Fibroblast of mammary gland (primary cell): ENCODE measurements at places on chromosomes 11 and 22.
A peak's percentile ranks its signal among the peaks of the same experiment; 100 is the strongest.

GRCh38 chr11:21185959-21186358 lies 516.6 kb downstream of the NELL1 start:
- no peak for DNase-seq

DNA sequence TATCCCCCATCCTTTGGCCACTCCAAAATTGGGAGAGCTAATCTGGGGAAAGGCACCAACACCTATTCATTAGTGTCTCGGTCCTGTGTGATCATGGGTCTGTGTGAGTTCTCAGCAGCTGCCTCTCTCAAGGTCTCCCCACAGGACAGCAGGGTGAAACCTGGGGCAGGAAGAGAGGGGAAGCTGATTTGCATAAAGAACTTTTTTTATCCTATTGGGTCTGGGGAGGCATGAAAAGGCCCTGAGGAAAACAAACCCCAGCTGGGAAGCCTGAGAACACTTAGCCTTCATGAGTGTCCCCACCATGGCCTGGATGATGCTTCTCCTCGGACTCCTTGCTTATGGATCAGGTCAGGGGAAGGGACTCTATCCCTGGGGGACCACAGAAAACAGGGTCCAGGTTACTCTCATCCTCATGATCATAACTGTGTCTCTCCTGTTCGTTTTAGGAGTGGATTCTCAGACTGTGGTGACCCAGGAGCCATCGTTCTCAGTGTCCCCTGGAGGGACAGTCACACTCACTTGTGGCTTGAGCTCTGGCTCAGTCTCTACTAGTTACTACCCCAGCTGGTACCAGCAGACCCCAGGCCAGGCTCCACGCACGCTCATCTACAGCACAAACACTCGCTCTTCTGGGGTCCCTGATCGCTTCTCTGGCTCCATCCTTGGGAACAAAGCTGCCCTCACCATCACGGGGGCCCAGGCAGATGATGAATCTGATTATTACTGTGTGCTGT lies 116.0 kb upstream of the TOP3B start:
- no peak for DNase-seq

DNA sequence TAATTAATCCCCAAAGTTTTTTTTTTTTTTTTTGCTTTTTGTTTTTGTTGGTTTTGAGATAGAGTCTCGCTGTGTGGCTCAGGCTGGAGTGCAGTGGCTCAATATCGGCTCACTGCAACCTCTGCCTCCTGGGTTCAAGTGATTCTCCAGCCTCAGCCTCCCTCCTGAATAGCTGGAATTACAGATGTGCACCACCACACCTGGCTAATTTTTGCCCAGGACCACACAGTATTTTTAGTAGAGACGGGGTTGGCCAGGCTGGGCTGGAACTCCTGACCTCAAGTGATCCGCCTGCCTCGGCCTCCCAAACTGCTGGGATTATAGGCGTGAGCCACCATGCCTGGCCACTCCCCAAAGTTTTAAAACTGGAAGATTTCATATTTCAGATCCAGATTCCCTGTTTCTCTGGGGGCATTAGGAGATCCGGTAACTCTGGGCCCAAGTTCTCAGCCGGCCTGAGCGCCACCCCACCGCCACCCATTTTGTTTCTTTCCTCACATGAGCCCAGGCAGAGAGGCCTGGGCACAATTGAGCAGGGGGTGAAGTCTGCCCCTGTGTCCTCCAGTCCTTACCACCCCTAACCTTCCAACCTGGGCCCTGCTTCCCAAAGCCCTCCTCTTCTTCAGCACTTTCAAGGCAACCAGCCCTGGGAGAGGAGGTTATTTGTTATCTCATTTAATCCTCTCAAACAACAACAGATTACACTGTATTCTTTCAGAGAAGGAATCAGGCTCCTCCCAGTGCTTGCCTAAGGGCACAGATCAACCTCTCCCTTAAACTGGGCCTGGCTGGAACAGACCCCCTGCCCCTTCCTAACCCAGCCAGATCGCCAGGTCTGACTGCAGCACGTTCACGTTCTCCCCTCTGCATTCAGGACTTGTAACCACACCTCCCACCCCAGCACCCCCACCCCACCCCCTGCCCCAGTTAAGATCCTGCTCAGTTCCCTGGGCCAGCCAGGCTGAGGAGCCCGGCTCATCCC lies 1.9 kb upstream of the CSNK1E start:
- DNase-seq: no peak

DNA sequence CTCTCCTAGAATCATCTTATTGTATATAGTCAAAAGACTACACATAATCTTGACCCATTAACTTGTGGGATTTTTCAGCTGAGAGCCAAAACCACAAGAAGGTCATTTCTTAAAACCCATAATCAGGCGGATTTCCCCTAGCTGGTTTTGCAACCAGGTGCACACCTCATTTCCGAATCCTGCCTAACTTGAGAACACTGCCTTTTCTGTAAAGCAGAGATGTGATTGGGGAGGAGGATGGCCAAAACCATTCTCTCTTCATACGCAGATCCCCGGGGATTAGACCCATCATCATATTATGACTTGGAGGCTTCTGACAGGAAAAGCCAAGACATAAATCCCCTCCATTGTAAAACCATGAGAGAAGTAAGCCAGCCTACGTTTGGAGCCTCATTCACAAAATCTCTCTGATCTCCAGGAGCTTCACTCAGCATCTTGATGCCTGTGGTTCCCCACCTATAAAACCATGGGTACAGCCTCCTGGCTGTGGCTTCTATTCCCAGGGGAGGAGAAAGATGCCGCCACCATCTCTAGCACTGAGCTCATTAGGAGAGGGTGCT lies 191.3 kb downstream of the KIF18A start:
- DNase-seq: no peak

DNA sequence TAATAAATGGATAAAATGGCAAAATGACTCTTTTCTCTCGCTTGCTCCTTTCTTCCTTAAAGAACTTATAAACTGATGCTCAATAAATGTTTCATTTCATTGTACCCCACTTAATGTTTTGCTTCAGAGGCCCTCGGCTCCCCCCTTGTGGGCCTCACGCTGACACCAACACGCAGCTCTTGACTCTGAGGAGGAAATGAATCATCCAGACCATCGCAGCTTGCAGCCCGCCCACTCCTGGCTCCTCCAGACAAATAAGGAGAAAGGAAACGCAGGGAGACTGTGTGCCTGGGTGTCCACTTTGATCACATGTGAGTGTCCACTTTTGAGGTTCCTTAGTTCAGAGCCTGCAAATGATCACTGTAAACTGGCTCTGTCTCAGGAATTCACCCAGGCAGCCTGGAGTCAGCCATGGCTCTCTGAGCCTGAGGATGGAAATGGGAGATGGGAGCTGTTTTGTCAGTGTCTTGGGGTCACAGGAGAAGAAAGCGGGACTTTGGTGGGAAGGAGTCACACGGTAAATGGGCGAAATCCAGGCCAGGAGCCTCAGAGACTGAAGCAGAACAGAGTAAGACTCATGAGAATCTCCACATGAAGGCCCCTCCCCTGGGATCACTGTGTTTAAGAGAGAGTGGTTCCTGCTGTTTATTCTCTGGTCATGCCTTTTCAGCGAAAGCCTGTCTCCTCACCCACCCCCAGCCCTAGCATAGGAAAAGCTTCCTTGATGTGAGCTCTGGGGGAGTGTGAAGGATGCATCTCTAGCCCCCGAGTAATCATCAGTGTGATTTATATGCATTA lies 96.5 kb downstream of the CWC15 start:
- DNase-seq: peak; percentile 94

- no peak for DNase-seq
Observed at GRCh38 chr11:86180851-86181250, 63.7 kb upstream of the EED start.

DNA sequence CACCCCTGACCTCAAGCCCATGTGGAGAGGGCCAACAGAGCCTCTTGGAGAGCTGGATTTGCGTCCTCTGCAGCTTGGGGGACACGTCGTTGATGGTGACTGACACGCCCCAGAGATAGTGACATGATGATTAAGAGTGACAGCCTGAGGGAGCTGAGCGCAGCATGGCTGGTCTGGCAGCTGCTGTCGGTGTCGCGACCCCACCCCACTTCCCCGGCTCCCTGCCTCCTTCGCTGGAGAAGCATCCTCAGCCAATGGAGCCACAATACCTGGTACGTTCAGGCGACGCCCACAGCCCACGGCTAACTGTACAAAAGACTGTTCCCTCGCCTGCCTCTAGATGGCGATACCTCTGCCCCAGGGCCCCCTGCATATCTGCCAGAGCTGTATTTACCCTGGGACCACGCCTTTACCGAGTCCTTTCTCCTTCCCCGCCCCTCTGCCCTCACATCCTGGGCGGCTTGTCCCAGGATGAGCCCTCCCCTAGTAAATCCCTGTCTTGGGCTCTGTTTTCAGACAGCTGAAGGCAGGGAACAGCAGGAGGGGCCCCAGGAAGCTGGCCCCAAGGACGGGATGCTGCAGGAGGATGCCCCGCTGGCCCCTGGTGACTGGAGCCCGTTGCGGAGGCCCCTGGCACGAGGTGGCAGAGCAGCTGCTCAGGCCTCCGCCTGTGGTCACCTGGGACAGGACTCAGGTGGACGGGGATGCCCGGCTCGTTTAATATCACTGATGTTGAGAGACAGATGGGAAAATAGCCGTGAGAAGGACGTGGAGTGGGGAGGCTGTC lies 90.6 kb downstream of the RPS6KA4 start:
- peak; percentile 39 for DNase-seq

- no peak for DNase-seq
Observed at GRCh38 chr11:1077417-1078119, 2.9 kb downstream of the MUC2 start.

DNA sequence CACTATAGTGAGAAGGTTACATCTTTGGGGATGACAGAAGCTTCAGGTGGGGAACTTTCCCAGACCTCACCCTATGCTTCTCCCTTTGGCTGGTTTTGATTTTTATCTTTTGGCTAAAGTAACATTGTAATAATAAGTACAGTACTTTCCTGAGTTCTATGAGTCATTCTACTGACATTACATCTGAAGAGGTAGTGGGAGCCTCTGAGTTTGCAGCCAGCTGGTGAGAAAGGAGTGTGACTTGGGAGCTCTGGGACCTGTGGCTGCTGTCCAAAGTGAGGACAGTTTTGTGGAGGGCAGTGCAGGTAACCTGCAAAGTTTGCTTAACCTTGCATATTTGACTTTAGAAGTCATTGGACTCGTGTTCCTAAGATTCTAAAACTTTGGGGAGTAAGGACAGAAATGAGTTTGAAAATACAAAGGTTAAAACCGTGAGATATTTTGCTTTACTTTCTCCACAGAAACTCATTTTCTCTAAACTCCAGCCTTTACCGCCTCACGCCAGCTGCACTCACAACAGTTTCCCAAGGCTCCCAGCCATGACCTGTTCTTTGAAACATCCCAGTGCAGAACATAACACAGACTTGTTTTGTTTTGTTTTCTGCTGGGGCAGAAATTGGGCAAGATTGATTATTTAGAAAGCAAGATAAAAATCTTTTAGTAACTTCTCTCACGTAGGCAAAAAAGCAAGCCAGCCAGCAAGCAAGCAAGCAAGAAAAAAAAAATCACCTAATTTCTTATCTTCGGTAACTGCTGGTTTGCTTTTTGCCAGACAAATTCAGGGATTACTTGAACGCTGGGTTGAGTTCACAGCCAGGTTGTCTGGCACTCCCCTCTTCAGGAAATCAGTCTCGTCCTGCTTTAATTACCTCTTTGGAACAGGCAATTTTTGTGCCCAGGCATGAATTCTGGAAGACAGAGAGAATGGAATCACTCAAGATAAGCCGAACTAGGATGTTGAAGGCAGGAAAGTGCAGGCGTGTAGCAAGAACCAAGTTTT lies 478.3 kb upstream of the ISX start:
- DNase-seq: no peak

DNA sequence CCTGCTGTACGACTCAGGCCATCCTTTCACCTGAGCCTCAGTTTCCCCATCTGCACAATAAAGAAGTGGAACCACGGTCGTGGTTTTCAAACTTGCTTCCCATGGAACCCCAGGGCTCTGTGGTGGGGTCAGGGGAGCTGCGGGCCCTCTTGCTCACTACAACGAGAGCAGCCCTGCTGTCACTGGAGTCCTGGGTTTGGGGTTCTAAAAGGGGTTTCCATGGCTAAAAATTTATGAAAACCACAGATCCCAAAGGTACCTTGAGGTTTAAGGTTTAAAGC lies 45.4 kb upstream of the CARS1 start:
- DNase-seq: no peak

DNA sequence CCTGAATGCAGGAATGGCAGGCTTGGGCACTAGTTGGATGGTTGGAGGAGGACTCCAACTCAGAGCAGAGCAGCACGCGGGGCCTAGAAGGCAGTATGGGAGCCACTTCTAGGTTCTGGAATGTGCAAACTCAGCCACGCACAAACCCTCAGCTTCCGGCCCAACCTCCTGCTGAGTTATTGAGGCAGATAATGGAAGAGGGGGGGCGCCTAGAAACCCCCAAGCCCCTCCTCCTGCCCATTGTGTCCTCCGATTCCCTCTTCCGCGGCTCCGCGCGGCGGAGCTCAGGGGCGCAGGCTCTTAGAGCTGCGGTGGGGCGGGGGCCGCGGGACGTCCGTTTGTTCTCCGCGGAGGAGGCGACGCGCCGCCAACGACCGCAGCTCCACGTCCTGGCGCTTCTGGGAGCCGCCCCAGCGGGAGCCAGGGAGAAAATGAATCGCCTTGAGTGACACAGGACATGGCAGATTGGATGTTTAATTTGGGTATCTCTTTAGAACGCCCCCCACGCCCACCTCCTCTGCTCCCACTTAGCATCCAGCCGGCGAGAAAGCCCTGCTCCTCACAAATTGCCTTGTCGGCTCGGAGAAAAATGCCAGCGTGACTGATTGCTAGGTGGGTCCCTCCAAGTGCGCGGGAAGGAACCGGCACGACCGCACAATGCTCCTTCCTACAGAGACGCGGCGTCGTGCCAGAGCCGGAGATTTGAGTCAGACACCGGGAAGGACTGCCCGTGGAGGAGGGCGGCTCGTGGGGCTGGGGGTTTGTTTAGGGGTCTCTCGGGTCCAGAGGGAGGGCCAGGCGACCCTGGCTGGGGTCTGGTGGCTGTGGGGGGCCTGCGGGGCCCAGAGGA lies 144.6 kb downstream of the NECTIN1 start:
- DNase-seq: peak; percentile 39

GRCh38 chr11:14971865-14972580 lies at the start of gene CALCA:
Gene CALCA, minus strand, starts transcription at chr11:14972351. Its CDS starts 1,159 bp downstream, at chr11:14971192.
- DNase-seq: no peak

GRCh38 chr11:131626788-131627187 lies 256.4 kb downstream of the NTM start:
- no peak for DNase-seq

DNA sequence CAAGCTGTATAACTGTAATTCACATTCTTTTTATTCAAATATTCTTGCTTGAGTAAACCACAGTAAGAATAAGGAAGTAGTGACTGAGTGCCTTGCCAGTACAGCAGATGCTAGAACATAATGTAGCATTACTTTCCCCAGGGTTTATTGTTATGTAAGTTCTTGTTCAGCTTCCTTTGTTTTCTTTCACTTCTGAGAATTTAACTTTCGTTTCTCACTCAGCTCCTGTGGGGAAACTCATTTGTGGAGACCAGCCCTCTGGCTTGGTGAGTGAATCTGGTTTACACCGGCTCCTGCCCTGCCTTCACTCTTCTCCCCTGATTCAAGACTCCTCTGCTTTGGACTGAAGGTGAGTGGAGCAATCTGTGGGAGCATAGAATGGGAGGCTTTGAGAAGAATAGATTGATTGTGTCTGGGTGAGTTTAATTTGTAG lies at the start of gene TRIM22:
TSS of gene TRIM22 (plus strand) at position 240 of the 433 bp plus-strand sequence. CDS start 6,443 bp downstream, outside the sequence.
- DNase-seq: peak; percentile 79

GRCh38 chr11:63719001-63719400 lies 37.7 kb downstream of the RTN3 start:
- DNase-seq: no peak

GRCh38 chr11:96459751-96460150 lies 69.9 kb downstream of the JRKL start:
- DNase-seq: no peak

- no peak for DNase-seq
Observed at GRCh38 chr11:125141178-125141577, 23.4 kb upstream of the PKNOX2 start.

GRCh38 chr22:18073467-18073866 lies 4.3 kb upstream of the PEX26 start:
- DNase-seq: no peak
